ENCODE measurements at places on chromosomes 2 and 18.

GRCh38 chr2:11712866-11713265 is 33.6 kb upstream of the LPIN1 start:
- no peak for DNase-seq

DNA sequence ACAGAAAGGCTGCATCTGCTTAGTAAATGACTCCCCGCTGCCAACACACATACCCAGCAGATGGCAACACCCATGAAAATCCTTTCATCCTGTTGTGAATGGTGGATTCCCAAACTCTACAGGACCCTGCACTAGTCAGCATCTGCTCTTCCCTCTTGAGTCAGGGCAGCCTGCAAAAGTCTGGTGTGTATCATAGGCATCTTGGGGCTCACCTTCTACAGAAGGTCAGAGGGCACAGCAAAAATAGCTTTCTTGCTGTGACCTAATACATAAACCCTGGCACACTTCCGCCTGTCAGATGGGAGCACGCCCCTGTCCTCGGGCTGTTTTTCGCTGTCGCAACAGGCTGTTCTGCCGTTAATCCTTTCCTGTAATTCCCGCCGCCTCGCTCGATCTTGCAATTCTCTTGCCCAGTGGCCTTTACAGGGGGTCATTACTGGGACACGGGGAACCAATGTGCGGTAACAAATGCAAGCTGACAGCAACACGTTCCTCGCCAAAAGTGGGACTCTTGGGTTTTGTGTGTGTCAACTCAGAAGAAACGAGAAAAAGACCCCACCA is 19.9 kb upstream of the SCYGR1 start:
- no peak for DNase-seq

DNA sequence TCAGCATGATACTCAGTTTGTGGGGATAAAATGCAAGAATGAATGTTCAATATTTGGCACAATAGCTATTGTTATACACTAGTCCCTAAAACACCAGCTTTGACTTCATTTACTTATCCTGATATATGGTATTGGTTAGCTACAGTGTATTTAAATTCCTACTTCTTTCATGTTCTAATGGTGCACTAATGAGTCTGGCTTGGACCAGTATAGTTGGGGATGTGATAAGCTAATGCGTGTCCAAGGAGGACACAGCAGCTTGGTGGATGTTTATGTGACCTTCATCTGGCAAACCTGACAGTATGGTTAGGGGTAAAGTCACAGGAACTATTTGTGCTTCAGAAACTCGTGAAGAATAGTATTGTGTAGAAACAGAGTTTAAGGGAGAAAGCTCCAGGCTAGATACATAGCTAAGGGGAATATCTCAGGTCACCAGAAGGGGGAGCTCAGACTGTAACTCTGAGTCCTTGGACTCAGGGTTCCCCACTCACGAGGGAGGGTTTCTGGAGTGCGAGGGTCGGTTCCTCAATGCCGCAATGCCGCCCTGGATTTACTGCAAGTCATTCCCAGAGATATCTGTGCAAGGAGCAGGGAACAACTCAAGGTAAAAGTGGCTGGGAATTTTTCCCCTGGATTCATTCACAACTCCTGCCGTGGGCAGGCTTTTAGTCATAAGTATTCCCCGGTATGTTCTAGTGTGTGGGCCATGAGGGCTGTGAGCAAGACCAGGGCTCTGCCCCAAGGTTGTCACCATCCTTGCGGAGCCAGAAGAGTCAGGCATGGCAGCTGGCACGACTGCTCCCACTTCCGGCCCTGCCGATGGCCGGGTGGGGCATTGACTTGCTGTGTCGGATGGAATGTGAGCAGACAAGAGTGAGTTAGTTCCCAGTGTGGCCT is 14.5 kb downstream of the IL1R2 start:
- DNase-seq, result no peak

GRCh38 chr2:155842103-155842502 is 490.4 kb downstream of the NR4A2 start:
- no peak for DNase-seq

- DNase-seq, result no peak
Measured at GRCh38 chr2:33484042-33484621, 7.7 kb downstream of the RASGRP3 start.

All from hippocampal formation (tissue), 2 donors.